CD4-positive, alpha-beta T cell (primary cell): ENCODE measurements at places on chromosomes 7 and 10.

- H3K27me3 ChIP-seq = no peaks in the 10 kb centered on the region
- H3K36me3 ChIP-seq = no peaks in the 10 kb centered on the region
- H3K4me3 ChIP-seq = no peak overlapping the region
- no peaks in the 10 kb centered on the region for H3K4me1 ChIP-seq
- DNase-seq = no peak
- H3K27ac ChIP-seq = no peak overlapping the region
Measured at GRCh38 chr7:158110661-158111048, 477.0 kb downstream of the PTPRN2 start.

DNA sequence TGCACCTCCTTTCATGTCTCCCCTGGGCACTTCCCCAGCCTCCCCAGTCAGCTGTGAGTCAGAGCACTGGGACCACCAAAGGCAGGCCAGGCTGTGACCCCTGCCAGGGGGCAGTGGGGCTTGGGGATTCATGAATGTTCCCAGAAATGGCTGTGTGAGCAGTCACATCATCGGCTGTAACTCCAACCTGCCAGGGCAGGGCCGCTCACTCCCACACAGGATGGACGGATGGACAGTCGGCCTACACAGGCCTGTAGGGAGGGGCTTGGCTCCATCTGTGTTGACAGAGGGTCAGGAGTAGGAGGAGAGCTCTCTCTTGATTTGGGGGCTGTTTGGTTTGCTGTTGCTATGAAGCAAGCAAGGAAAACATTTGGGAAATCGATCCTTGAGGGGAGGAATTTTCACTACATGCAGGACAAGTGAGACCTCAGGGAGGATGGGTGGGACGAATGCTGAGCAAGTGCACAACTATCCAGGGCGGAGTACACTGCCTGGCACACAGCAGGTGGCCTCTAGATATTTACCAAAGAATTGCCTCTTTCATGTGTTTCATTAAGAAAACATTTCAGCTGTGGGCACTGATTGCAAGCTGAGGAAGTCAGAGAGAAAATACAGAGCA, 2.9 kb upstream of the IGFBP1 start:
- no peaks in the 10 kb centered on the region for H3K36me3 ChIP-seq
- DNase-seq = no peak
- peaks cover 39% of the 10 kb centered on the region for H3K27me3 ChIP-seq
- H3K27ac ChIP-seq = no peak overlapping the region
- H3K4me3 ChIP-seq = no peak overlapping the region

GRCh38 chr7:1593091-1593866, 23.4 kb upstream of the PSMG3 start:
- H3K4me1 ChIP-seq = peaks cover 24% of the 10 kb centered on the region
- peaks cover 32% of the 10 kb centered on the region for H3K27me3 ChIP-seq
- no peak for DNase-seq
- H3K4me3 ChIP-seq = no peak overlapping the region
- H3K27ac ChIP-seq = no peak overlapping the region

- no peak for DNase-seq
- no peaks in the 10 kb centered on the region for H3K4me1 ChIP-seq
- H3K27ac ChIP-seq = no peak overlapping the region
Measured at GRCh38 chr7:130791746-130792145, 57.7 kb upstream of the KLF14 start.

DNA sequence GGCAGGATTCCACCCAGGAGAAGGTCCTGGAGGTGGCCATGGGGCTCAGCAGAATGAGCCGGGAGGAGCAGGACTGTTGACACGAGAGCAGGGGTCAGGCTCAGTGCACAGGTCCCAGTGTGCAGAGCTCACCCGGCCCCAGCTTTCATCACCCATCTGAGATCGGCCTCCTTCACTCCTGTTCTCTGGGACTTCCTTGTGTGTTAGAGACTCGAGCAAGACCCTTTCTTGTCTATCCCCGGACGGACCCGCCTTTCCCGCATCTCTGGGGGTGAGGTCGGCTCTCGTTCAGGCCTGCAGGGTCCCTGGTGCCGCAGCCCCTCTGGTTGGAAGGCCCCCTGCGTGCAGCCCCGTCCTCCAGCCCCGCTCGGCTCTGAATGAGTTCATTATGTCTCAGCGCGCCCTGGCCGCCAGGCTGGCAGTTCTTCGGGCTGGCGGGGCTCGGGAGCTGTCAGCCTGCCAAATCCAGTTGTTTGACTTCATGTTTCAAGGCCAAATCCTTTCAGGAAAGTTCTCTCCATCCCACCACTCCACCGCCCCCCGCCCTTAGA, 127.9 kb downstream of the LHPP start:
- peaks cover 3% of the 10 kb centered on the region for H3K4me1 ChIP-seq
- H3K36me3 ChIP-seq = no peaks in the 10 kb centered on the region
- H3K27ac ChIP-seq = no peak overlapping the region
- H3K27me3 ChIP-seq = no peaks in the 10 kb centered on the region

DNA sequence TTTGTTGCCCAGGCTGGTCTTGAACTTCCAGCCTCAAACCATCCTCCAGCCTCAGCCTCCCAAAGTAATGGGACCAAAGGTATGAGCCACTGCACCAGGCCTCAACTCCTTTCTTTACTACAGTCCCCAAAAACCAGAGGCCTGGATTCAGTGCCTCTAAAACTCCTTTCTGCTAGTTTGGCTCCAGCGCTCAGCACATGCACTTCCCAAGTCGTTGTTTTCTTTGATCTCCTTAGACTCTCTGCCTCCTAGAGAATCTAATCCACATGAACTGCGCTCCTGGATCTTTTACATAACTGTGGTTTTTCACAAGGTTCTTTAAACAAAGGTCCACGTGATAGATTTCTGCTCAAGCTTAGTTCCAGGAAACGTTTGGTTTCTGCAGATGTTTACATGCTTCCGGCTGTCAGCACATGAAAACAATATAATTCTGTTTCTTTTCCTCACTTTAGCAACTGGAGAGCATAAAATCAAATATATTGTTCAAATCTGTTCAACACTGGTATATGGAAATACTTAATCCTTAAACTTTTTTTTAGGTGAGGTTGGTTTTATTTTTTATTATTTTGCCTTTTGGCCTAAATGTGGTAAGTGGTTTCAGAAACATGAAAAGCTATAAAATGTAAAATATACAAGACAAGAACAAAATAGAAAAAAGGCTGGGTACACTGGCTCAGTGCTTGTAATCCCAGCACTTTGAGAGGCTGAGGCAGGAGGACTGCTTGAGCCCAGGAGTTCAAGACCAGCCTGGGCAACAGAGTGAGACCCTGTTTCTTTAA, 270.5 kb upstream of the MKLN1 start:
- H3K36me3 ChIP-seq = peaks cover 35% of the 10 kb centered on the region
- DNase-seq = no peak
- peak overlapping the region; percentile 32 for H3K4me3 ChIP-seq
- H3K4me1 ChIP-seq = peaks cover 86% of the 10 kb centered on the region
- H3K27ac ChIP-seq = peak overlapping the region; percentile 72
- no peaks in the 10 kb centered on the region for H3K27me3 ChIP-seq

DNA sequence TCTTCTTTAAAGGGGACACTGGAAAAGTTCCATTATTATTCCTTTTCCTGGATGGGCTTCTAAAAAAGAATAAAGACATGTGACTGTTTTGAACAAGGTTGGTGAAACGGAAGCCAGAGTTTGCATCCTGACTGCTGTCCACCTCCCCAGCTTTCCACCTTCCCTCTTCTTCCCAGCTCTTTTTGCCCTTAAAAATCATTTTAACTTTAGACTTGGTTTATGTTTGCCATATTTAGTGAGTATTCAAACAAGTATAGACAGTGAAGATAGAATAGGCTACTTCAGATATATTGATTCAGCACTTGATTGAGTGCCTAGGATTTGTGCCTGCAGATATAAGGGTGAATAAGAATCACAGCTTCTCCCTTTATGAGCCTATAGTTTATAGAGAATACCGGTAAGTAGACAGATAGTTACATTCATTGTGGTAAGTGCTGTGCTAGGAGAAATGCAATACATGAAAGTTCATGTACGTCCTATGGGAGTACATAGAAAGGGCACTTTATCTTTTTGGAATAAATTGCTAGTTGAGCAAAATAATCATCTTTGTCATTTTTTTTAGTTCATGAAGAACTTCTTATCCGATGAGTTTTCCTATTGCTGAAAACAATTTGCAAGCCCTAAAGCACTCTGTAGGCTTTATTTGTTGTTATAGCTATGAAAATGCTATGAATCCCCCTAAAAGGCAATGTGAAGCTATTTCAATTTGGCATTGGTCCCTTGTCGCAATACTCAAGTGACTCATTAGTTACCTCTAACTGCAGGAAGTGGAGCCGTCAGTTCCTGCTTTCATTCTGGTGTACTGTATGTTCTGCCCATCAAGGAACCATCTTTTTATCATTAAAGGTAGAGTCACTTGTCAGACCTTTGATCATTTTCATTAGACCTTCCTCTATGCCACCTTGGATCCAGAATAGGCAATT, 57.2 kb upstream of the STRIP2 start:
- no peaks in the 10 kb centered on the region for H3K4me1 ChIP-seq
- no peak for DNase-seq
- H3K4me3 ChIP-seq = no peak overlapping the region

GRCh38 chr7:101200862-101201599, at the start of gene MOGAT3:
TSS of gene MOGAT3 (minus strand) at chr7:101201036. CDS start at chr7:101200854, 182 bp downstream.
- no peak within 1 kb of the TSS for H3K4me3 ChIP-seq
- peaks cover 18% of the 10 kb centered on the region for H3K27me3 ChIP-seq
- no peak within 1 kb of the TSS for H3K27ac ChIP-seq
- DNase-seq = no peak
- H3K4me1 ChIP-seq = peaks cover 37% of the 10 kb centered on the region
- no peaks in the 10 kb centered on the region for H3K36me3 ChIP-seq

- no peak overlapping the region for H3K27ac ChIP-seq
- H3K4me3 ChIP-seq = no peak overlapping the region
- H3K27me3 ChIP-seq = no peaks in the 10 kb centered on the region
- no peaks in the 10 kb centered on the region for H3K36me3 ChIP-seq
Measured at GRCh38 chr7:95531605-95532219, 46.0 kb downstream of the ASB4 start.

- DNase-seq = no peak
- no peaks in the 10 kb centered on the region for H3K36me3 ChIP-seq
- H3K27me3 ChIP-seq = peaks cover 3% of the 10 kb centered on the region
- no peaks in the 10 kb centered on the region for H3K4me1 ChIP-seq
Measured at GRCh38 chr10:131274133-131274880, 37.2 kb downstream of the TCERG1L start.

DNA sequence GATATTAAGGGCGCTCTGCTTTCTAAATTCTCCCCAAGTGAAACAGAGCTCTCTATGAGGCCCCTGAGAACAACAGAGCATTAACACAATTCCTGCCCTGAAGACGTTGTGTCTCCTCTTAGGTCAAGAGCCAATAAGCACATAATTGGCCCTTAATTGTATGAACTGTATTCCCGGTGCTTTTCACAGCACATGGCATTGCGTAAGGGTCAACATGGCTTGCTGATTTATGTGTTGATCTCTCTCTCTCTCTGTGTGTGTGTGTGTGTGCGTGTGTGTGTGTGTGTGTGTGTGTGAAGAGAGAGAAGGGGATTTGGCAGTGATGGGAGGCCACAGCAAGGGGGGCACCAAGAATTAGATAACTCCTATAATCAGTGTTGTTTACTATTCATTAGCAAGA, 40.5 kb downstream of the LYZL1 start:
- H3K36me3 ChIP-seq = no peaks in the 10 kb centered on the region
- no peak overlapping the region for H3K27ac ChIP-seq
- no peak overlapping the region for H3K4me3 ChIP-seq
- no peaks in the 10 kb centered on the region for H3K4me1 ChIP-seq
- no peak for DNase-seq

DNA sequence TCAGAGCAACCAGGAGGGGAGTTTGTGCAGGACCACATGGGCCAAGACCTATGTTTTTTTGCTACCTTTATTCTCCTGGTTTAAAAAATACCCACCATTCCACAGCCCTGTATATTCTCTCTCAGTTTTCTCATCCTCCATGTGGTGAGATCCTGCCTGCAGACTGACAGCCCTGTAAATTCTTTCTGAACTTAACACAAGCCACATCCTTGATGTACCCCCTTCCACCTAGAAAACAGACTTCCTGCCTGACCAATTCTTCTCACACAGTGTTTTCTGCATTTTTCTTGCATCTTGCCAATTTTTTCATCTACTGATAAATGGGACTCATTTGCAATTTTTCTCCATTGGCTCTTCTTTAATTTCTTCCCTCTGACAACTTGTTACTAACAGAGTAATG, 78.4 kb downstream of the INSYN2A start:
- no peaks in the 10 kb centered on the region for H3K27me3 ChIP-seq
- H3K4me1 ChIP-seq = no peaks in the 10 kb centered on the region
- no peak overlapping the region for H3K27ac ChIP-seq
- no peak overlapping the region for H3K4me3 ChIP-seq
- DNase-seq = no peak

- DNase-seq = no peak
- H3K4me3 ChIP-seq = no peak overlapping the region
- H3K27me3 ChIP-seq = no peaks in the 10 kb centered on the region
- no peaks in the 10 kb centered on the region for H3K36me3 ChIP-seq
- H3K27ac ChIP-seq = no peak overlapping the region
Measured at GRCh38 chr7:106419455-106420182, 134.8 kb upstream of the NAMPT start.

DNA sequence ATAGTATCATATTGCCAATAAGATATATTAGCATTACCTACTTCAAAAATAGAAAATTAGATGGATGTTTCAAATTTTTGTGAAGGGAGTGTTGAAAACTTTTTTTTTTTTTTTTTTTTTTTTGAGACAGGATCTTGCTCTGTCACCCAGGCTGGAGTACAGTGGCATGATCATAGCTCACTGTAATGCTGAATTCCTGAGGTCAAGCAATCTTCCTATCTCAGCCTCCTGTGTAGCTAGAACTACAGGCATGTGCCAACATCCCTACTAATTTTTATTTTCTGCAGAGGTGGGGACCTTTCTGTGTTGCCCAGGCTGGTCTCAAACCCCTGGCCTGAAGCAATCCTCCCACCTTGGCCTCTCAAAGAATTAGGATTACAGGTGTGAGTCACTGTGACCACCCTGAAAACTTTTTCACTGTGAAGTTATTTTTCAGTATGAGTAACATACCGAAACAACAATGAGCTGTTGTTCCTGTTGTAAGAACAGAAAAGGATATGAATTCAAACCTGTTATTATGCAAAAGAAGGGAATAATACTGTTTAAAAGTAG, 266.9 kb downstream of the NEBL start:
- no peaks in the 10 kb centered on the region for H3K27me3 ChIP-seq
- no peak overlapping the region for H3K4me3 ChIP-seq
- no peaks in the 10 kb centered on the region for H3K4me1 ChIP-seq
- H3K27ac ChIP-seq = no peak overlapping the region

DNA sequence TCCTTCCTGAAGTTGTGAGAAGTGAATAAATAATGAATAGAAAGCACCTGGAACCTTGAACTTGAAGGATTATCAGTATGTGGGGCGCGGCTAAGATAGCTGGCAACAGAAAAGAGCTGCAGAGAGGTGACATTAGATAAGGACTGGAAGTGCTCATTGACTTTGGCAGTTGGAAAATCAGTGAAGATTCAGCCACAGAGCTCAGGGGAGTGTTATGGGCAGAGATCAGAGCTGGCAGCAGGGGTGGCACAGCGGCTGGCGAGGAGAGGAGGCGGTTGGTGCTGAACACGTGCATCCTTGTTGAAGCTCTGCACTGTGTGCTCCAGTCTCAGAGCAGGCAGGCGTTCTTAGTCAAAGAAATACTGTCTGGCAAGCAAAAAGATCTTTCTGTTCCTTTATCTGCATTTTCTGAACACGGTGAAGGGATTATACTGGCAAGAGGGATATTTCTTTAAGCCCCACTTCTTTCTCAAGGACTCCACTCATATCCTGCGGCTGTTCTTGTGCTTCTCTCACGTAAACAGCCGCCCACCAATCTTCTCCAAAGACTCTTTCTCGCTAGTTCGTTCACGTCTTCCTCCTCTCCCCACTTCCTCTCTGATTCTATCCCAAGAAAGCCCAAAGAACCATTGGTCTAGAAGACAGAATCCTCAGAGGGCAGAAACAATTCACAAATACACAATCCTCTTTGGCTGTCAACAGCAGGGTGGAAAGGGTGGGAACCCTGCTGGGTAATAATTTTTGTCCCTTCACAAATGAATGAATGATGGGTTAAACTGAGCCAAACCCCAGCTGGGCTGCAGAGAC, 38.6 kb upstream of the ADD3 start:
- no peaks in the 10 kb centered on the region for H3K36me3 ChIP-seq
- no peaks in the 10 kb centered on the region for H3K4me1 ChIP-seq
- no peaks in the 10 kb centered on the region for H3K27me3 ChIP-seq
